ENCODE measurements at places on chromosomes 1 and 21.

- no peak for DNase-seq
These were observed 161.8 kb downstream of the NFIA start for GRCh38 chr1:61244114-61244513.

- no peak for DNase-seq
These were observed 3.0 kb downstream of the HSD3B1 start for GRCh38 chr1:119510046-119510445.

GRCh38 chr1:18008081-18008480 lies 99.5 kb upstream of the IGSF21 start:
- DNase-seq = no peak

DNA sequence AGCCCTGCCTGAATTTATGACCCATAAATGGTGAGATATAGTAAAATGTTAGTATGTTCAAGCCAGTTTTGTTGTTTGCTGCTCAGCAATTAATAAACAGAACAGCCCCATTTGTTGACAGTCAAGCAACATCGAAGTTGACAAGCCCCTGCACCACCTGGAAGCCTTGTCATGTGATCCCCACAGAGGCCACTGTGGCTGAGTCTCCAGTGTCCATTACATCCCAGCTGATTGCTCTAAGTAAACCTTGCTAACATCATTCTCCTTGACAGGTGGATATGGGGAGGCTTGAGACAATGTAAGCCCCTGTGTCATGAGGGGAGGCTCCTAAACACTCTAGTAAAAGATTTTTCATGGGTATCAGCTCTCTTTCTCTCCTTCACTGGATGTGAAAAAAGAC lies 17.5 kb upstream of the TACSTD2 start:
- no peak for DNase-seq

Measured in urinary bladder (tissue), 4 donors.